A549 treated with Hydrocortisone at 1 μM for 4 hours (cell line): ENCODE measurements at places on chromosomes 4 and X. TPM values are rescaled to one million over a fixed set of nuclear protein-coding genes. Genes with fewer than 3 reads are reported as not detected.

The SAGE1 gene
- total RNA-seq: not detected in 5 replicates

The AFP gene
- total RNA-seq: 1.5 to 4.3 TPM (median 2.3 TPM) in 5 replicates

The NOCT gene
- total RNA-seq: 7.7 to 9.3 TPM (median 9.0 TPM) in 5 replicates

The MAML3 gene
- total RNA-seq: 11.6 to 16.7 TPM (median 13.6 TPM) in 5 replicates

The CACNA1F gene
- total RNA-seq: not detected in 5 replicates

The SMIM43 gene
- total RNA-seq: 0.21 to 0.48 TPM (median 0.25 TPM) in 5 replicates

The NPY1R gene
- 0.08 to 0.17 TPM (median 0.12 TPM) in 4 of 5 replicates, not detected in the other for total RNA-seq

The ADRA2C gene
- total RNA-seq: 6.8 to 10.8 TPM (median 9.7 TPM) in 5 replicates

The TLR2 gene
- 0.59 to 0.71 TPM (median 0.61 TPM) in 5 replicates for total RNA-seq

The PCDH11X gene
- total RNA-seq: not detected in 5 replicates

The TMEM271 gene
- total RNA-seq: not detected in 5 replicates

The ANXA5 gene
- 502 to 676 TPM (median 509 TPM) in 5 replicates for total RNA-seq

The RAB40AL gene
- 0.15 to 0.23 TPM (median 0.22 TPM) in 4 of 5 replicates, not detected in the other for total RNA-seq

The RAI2 gene
- total RNA-seq: 0.13 to 0.33 TPM (median 0.22 TPM) in 5 replicates

The TCP11X2 gene
- not detected in 5 replicates for total RNA-seq

The REELD1 gene
- 0.05 TPM in 1 of 5 replicates, not detected in the others for total RNA-seq

The TKTL1 gene
- total RNA-seq: 0.05 to 0.14 TPM (median 0.07 TPM) in 3 of 5 replicates, not detected in the others

The XAGE1B gene
- 193 to 247 TPM (median 207 TPM) in 5 replicates for total RNA-seq

The NLGN3 gene
- total RNA-seq: 0.80 to 1.2 TPM (median 0.97 TPM) in 5 replicates

The TENM3 gene
- 0.92 to 1.6 TPM (median 1.5 TPM) in 5 replicates for total RNA-seq

The BEND2 gene
- total RNA-seq: not detected in 5 replicates

The SUPT20HL2 gene
- not detected in 5 replicates for total RNA-seq
